ENCODE measurements at places on chromosomes 2 and 18. TPM values are rescaled to one million over a fixed set of nuclear protein-coding genes. Genes with fewer than 3 reads are reported as not detected.

DNA sequence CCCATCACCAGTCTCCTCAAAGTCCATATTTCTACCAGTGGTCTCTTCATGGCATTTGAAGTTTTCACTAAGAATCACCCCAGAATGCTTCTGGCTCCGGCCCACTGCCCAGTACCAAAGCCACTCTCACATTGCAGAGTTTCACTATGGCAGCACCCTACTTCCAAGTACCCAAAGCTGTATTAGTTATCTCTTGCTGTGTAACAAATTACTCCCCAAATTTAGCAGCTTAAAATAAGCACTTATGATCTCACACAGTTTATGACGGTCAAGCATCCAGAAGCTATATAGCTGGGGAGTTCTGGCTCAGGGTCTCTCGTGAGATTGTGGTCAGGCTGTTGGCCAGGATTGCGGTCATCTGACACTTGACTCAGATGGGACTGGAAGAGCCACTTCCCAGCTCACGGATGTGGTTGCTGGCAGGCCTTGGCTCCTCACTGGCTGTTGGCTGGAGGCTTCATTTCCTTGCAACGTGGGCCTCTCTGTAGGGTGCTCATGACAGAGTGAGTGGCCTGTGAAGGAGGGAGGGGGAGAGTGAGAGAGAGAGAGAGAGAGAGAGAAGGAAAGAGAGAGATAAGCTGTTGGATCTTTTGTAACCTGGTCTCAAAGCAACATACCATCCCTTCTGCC, 189.5 kb downstream of the CTIF start:
- peak; percentile 25 for DNase-seq
- no peaks in the 10 kb centered on the region for H3K36me3 ChIP-seq
- no peak overlapping the region for H3K4me3 ChIP-seq

DNA sequence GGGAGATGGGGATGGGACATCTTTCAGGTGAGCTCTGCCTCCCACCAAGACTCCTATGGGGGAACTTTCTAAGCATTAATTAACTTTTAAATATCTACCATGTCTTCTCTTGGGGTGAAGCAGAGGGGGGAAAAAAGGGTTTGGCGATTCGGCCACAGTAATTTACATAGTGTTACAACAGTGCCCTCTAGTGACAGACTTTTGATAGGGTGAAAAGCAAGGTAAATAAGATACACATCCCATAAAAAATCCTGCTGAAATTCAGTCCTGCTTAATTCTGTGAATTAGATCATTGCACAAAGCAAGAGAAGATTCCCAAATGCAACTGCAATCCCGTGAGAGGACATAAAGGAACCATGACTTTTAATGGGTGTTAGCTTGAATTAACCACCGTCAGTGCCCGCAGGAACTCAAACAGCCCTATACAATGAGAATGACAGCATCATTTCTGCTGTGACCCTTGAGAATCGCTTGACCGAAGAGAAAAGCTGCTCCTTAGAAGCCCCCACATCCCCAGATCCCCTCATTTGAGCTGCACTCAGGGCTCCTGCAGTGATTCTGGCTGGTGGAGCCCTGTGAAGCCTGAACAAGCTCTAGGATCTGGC, 32.8 kb downstream of the FAM124B start:
- no peaks in the 10 kb centered on the region for H3K4me1 ChIP-seq
- no peak overlapping the region for H3K27ac ChIP-seq
- H3K27me3 ChIP-seq, result no peaks in the 10 kb centered on the region
- DNase-seq, result no peak
- H3K4me3 ChIP-seq, result no peak overlapping the region
- no peaks in the 10 kb centered on the region for H3K36me3 ChIP-seq

GRCh38 chr2:108414945-108415344, 34.1 kb upstream of the GCC2 start:
- no peak for DNase-seq
- no peak overlapping the region for H3K4me3 ChIP-seq
- H3K27ac ChIP-seq, result no peak overlapping the region

DNA sequence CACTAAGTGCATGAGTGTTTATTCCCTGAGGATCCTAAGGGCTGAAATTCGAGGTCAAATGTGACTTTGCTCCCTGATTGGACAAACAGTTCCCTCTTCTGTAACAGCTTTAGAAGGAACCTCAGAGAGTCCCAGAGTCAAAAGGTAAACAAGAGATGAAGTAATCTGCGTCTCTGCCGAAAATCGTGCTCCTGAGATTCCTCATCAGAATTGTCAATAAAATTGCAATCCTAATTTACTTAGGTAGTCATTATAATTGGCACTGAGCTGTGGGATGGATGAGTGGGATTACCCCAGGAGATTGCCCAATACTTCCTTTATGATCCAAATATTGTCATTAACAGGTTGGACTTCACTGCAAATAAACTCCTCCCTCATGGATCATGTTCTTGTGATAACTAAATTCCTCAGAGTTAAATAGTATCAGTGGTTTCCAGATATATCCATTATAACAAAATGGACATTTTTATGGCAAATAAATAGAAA, 907 bp upstream of the SUCLG1 start:
- no peak for DNase-seq
- peaks cover 6% of the 10 kb centered on the region for H3K4me1 ChIP-seq
- no peak overlapping the region for H3K27ac ChIP-seq

DNA sequence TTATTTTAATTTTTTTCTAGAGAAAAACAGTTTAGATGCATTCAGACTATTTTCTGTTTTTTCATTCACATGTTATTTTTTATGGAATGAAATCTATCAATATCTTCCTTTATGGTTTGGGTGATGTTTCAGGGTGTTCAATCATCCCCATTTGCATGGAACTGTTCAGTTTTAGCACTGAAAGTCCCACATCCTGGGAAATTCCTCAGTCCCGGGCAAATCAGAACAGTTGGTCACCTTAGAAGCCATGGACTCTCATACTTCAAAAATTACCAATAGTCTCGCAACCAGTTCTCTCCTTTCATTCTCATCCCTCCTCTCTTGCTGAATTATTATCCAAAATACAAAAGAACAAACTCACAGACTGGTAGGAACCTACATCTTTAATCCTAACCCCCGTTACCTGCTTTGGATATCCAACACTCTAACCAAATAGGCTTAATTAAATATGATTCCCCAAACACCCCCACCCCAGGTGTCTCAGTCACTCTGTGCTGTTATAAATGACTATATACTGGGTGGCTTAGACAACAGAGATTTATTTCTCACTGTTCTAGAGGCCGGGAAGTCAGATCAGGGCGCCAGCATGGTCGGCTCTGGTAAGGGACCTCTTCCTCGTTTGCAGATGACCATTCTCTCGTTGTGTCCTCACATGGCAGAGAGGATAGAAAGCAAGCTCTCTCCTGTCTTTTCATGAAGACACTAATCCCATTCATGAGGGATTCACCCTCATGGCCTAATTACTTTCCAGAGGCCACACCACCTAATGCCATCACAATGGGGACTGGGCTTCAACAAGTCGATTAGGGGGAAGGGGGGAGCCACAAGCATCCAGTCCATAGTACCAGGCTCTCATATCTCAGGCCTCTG, 57.7 kb upstream of the SLC1A4 start:
- H3K27me3 ChIP-seq, result no peaks in the 10 kb centered on the region
- no peak for DNase-seq

- DNase-seq, result peak; percentile 85
- no peak overlapping the region for H3K4me3 ChIP-seq
- peaks cover 6% of the 10 kb centered on the region for H3K4me1 ChIP-seq
- no peaks in the 10 kb centered on the region for H3K27me3 ChIP-seq
- no peaks in the 10 kb centered on the region for H3K36me3 ChIP-seq
Observed at GRCh38 chr2:20135631-20136050, 84.2 kb upstream of the LAPTM4A start.

The RMC1 gene
- 29.5 TPM for polyA plus RNA-seq

The QPCT gene
- 17.7 TPM for polyA plus RNA-seq

The ABCB11 gene
- polyA plus RNA-seq, result 0.18 TPM

The HOXD4 gene
- polyA plus RNA-seq, result 8.3 TPM
